Vagina (tissue), 2 donors: ENCODE measurements at places on chromosomes 1 and 21.

DNA sequence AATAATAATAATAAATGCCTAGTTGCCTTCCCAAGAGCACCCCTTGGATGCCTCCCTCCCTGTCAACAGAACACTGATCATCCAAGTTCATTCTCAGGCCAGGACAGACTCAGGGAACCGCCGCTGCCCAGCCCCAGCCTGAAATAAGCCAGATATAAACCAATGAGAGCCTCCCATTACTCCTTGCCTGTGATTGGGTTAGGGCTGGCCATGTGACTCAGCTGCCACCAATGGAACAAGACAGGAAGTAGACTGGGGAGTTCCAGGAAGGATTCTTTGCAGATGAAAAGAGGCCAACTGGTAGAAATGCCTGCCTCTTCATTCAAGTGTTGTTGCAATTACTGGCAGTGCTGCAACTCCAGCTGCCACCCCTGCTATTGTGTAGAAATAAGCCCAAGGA, 146.4 kb upstream of the TIAM1 start:
- no peak for DNase-seq

DNA sequence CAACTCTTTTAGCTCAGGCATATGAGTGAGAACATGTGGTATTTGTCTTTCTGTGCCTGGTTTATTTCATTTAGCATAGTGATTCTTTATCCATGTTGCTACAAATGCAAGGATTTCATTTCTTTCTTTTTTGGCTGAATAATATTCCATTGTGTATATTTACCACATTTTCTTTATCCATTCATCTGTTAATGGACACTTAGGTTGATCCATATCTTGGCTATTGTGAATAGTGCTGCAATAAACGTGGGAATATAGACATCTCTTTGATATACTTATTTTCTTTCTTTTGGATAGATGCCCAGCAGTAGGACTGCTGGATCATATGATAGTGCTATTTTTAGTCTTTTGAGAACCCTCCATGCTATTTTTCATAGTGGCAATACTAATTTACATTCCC, 30.8 kb downstream of the ASB17 start:
- no peak for DNase-seq

DNA sequence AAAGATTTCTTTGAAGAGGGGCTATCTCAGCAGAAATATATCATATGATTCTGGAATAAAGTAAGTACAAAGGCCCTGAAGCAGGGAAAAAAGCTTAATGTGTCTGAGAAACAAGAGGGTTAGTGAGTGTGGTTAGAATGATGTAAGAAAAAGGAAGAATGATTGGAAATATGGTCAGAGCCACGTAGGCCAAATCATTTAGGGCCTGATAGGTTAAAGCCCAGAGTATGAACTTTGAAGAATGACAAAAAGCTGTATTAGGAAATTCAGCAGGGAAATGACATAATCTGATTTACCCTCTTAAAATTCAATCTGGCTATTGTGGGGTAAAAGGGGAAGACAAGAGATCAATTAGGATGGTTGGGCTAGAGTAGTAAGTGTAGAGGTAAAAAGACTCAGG, 69.0 kb upstream of the MUTYH start:
- no peak for DNase-seq

- DNase-seq = no peak
These were observed 15.4 kb downstream of the BTG2 start for GRCh38 chr1:203320591-203321272.

GRCh38 chr1:115179397-115180079, 90.2 kb upstream of the TSPAN2 start:
- DNase-seq = no peak

DNA sequence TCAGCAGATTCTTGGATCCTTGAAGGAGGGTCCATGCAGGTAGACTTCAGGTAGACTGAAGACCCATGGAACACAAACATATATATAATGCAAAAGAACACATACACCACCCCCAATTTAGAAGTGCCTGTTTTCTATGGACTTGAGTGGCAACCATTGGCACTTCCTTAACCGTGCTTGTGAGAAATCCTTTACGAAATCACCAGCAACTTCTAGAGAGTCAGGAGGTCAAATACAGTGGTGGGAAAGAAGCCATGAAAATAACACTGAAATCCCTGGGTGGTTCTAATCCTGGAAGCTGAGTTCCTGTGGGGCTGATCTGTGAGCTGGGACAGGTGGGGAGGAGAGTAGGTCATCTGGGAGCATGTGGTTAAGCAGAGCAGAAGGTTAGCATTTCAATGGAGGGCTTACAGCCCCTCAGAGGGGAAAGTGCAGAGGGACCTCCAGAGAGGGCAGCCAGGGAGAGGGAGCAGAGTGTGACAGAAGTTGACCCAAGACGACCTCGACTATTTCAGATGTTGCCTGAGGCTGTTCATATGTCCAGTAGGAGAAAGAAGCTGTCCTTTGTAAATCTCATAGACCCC, 13.0 kb upstream of the IL10 start:
- DNase-seq = no peak

GRCh38 chr1:85957760-85958159, 198.8 kb downstream of the COL24A1 start:
- no peak for DNase-seq

- DNase-seq = peak; percentile 92
These were observed 29.1 kb upstream of the GRHL3 start for GRCh38 chr1:24289937-24290595.

- DNase-seq = peak; percentile 99
These were observed 21.1 kb downstream of the ERRFI1 start for GRCh38 chr1:8004803-8005573.

- peak; percentile 18 for DNase-seq
These were observed 134.4 kb upstream of the LMO4 start for GRCh38 chr1:87194271-87194774.

DNA sequence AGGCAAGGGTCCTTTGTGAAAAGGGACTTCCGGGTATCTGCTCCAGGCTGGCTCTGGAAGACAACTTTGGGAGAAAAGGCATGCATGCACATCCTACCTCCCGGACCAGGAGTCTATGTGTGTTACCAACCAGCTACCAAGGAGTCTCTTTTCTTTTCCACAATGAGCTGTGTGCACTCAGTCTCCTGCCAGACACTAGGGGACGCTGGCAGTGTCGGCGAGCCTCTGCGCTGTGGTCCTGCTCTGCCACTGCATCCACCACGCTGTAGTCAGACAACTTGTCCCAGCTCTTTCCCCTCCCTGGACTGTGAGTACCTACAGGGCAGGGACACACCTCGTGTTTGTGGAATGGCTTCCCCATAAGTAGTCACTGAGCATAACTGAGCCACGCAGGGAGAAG, 5.1 kb upstream of the SSR2 start:
- no peak for DNase-seq

DNA sequence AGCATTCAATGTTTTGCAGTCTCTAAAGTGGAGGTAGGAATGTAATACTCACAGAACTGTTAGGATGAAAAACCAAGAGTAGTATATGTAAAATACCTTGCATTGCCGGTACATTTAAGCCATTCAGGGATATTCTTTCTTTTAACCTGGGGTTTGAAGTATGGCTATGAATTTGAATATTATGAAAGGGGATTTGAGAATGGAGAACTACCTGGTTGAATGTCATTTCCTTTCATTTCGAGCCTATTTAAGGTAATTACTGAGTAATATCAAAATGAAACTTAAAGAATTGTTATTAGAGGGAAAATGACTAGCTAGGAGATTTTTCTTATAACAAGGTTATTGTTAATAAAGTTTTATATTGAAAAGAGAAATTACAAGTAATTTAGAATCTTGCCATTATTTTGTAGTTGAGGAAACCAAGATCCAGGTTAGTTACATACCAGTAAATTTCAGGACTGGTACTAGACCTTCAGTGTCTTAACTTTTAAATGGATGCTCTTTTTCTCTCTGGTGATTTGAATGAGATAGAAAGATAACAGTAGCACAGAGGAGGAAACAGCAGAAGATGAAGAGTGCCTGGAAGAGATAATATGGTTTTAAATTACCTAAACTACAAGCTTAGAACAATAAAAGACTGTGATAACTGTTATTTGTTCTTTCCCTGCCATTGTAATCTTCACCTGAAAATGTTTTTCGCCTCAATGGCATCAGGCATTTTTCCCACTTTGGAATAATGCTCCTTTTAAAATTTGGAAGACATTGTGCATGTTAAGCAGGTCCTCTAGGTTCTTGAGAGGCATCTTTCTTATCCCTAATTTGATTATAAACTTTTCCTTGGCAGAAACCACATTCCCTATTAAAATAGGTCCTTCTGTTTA, 103.2 kb downstream of the PKN2 start:
- DNase-seq = no peak

GRCh38 chr1:247962911-247963588, 2.0 kb upstream of the OR2AK2 start:
- DNase-seq = no peak

DNA sequence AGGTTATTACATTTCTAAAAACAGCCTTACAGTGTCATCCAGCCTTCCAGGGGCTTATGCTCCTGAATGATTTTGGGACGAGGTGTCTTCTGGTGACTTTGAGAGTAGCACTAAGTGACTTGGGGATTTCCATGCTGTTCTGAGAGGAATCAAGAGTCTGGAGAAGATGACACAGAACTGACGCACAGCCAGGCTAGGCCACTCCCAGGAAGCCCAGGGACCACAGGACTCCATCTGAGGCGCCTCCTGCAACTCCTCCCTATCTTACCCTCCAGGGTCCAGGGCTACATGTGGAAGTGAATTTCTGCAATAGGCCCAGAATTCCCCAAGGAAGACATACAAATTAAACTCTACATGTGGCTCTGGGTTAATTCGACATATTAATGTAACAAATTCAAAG, 92.5 kb downstream of the SLC25A24 start:
- no peak for DNase-seq

GRCh38 chr21:40282912-40283886, 416.0 kb downstream of the PCP4 start:
- DNase-seq = no peak

GRCh38 chr1:150127868-150128267, 21.8 kb upstream of the PLEKHO1 start:
- DNase-seq = no peak

DNA sequence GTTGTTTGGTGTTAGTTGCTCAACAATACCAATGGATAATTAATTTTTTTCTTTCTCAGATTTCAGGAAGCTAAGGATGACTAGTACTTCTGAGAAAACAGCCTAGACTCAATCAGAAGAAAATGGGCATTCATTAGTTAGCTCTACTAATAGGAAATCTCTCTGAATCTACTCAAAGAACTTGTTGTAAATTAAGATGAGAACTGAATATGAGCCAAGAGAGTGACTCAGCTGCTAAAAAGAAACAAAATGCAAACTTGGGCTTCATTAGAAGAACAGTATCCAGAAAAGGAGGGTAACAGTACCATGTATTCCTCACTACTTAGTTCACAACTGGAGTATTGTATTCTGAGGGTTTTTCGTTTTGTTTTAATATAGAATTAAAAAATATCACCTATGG, 12.5 kb downstream of the FOXJ3 start:
- no peak for DNase-seq

DNA sequence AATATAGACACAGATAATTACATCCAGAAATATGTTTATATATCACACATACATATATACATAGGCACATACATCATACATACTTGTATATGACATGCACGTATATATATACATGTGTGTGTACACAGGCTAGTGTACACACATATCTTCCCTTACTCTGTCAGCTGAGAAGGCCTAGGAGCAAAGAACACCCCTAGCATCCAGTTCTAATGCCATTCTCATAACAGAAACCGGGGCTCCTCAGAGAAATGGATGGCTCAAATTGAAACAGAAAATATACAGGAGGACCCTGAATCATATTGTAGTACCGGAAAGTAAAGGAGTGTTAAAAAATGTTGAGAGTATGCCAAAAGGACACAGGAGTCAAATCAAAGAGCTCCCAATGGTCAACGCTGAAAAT, 19.7 kb upstream of the HYI start:
- no peak for DNase-seq

GRCh38 chr1:6424000-6424565, 493 bp upstream of the ESPN start:
- no peak for DNase-seq

GRCh38 chr1:228366062-228366865, 40.4 kb downstream of the TRIM11 start:
- DNase-seq = no peak

DNA sequence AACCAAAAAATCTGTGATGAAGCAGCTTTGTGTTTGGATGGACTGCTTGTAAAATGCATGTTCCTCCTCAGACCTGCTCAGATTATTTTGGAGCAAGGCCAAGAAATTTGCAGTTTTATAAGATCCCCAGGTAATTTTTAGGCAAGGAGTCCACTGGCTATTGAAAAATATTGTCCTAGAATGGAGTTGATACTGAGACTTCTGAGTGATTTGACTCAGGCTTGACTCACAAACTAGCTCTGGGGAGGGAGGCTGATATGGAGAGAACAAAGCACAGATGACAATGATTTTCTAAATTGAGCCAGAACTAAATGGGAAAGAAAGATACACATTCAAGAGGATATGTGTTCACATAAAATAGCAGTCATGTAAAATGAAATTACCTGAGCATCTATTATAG, 36.7 kb downstream of the AGL start:
- no peak for DNase-seq

GRCh38 chr1:16138772-16139221, 17.1 kb downstream of the EPHA2 start:
- no peak for DNase-seq

GRCh38 chr1:226951286-226952117, 11.4 kb downstream of the COQ8A start:
- peak; percentile 65 for DNase-seq

DNA sequence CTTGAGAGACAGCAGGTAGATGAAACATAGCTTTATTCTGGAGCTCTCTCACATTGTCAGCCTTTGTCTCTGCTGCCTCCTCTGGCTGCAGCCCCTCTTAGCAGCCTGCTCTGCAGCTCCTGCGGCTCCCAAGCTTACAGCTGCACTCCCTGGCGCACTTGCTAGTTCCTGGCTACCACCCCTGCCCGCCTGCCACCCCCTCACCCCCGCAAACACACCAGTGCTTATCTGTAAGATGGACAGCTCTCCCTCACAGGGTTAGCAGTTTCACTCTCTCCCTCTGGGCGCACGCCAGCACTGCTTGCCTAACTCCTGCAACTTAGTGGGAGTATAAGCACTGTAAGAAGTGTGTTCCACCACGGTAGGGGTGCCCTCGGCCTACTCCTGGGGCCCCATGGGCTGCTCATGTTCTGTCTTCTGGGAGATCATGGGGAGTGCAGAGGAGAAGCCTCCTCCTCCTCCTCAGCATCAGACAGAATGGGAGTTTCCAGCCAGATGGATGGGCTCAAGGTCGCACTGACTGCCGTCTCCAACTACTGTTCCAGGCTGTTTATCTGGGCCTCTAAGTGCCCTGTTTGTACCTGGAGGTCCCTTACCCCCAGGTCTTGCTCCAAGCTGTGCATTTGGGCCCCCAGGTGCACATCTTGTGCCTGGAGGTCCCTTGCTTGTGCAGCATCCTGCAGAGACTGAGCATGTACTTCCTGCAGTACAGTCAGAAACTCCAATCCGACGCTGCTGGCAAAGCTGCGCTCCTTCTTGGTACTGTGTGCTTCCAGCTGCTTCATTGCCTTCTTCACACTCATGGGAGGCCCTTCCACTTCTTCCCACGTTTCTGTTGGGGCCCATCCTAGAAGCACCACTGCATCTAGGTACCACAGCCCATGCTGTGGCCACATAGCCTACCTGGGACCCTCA, 1388.1 kb downstream of the AMY1C start:
- DNase-seq = no peak

GRCh38 chr1:3864884-3865283, 7.6 kb downstream of the DFFB start:
- DNase-seq = no peak
